ENCODE measurements at places on chromosomes 12 and 14.

- no peak for DNase-seq
Measured at GRCh38 chr14:88791629-88792472, 902 bp downstream of the EML5 start.

DNA sequence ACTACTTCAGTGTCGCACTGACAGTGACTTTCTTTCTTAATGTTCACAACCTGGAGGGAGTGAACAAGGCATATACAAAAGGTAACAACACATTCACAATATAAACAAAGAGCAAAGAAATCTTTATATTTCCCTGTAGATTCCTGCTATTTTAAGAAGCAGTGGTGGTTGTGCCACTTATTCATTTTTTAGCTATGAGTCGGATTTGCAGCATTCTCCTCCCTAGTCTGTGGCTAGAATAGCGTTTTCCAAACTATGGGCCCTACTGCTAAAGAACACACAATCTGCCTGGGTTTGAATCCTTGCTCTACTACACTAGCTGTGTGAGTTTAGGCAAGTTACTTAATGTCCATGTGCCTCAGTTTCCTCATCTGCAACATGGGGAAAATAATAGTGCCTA lies 18.6 kb upstream of the MDM1 start:
- no peak for DNase-seq

GRCh38 chr14:68609012-68609411 lies 183.9 kb downstream of the ZFP36L1 start:
- no peak for DNase-seq

- no peak for DNase-seq
Measured at GRCh38 chr12:32828120-32828519, 68.5 kb downstream of the PKP2 start.

All from activated gamma-delta T cell treated with Interleukin-2 at 50 U/mL for 16 hours (primary cell).